Chondrocyte (in vitro differentiated cells): ENCODE measurements at places on chromosomes 16 and 17. TPM values are rescaled to one million over a fixed set of nuclear protein-coding genes. Genes with fewer than 3 reads are reported as not detected.
A peak's percentile ranks its signal among the peaks of the same experiment; 100 is the strongest.

The ALOX15 gene
- 0.15 TPM in 1 of 3 replicates, not detected in the others for total RNA-seq

The STX4 gene
- 43.4 to 54.1 TPM (median 48.0 TPM) in 3 replicates for total RNA-seq

The TBC1D26 gene
- total RNA-seq = 0.28 to 1.1 TPM in 2 of 3 replicates, not detected in the other

The CDH15 gene
- 0.20 to 0.23 TPM in 2 of 3 replicates, not detected in the other for total RNA-seq

The CALB2 gene
- total RNA-seq = 0.39 to 0.85 TPM in 2 of 3 replicates, not detected in the other

The SHISA6 gene
- not detected in 3 replicates for total RNA-seq

The GRAP gene
- total RNA-seq = 0.13 to 0.35 TPM in 2 of 3 replicates, not detected in the other

The SPNS2 gene
- total RNA-seq = 0.70 to 0.87 TPM in 2 of 3 replicates, not detected in the other

The TNFAIP1 gene
- 52.0 to 79.5 TPM (median 74.0 TPM) in 3 replicates for total RNA-seq

The PERCC1 gene
- not detected in 3 replicates for total RNA-seq

DNA sequence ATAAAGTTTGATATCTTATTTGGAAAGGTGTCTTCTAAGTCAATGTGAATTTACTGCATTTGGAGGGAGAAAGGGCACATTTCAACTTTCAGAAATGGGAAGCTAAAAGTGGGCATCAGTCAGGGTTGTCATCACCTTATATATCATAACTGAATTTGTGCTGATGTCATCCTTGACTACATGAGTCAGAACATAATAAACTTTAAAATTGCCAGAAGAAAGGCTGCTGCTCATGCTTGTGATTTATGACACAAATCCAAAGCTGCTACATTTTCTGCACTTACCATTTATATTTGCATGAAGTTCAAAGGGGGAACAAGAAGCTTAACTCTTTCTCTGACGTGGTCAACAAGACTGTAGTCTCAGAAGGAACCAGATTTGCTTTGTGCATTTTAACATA, 196.6 kb downstream of the UTP18 start:
- H3K4me3 ChIP-seq = no peak overlapping the region
- H3K27me3 ChIP-seq = no peaks in the 10 kb centered on the region
- no peaks in the 10 kb centered on the region for H3K36me3 ChIP-seq
- H3K4me1 ChIP-seq = peaks cover 6% of the 10 kb centered on the region
- DNase-seq = no peak
- no peak overlapping the region for H3K27ac ChIP-seq

GRCh38 chr16:22272870-22273650, 24.1 kb upstream of the POLR3E start:
- no peak for DNase-seq
- no peak overlapping the region for H3K4me3 ChIP-seq
- H3K27ac ChIP-seq = no peak overlapping the region
- H3K27me3 ChIP-seq = no peaks in the 10 kb centered on the region

GRCh38 chr17:72556944-72557826, 436.4 kb downstream of the SOX9 start:
- no peaks in the 10 kb centered on the region for H3K27me3 ChIP-seq
- peaks cover 4% of the 10 kb centered on the region for H3K4me1 ChIP-seq
- H3K4me3 ChIP-seq = no peak overlapping the region
- peak; percentile 76 for DNase-seq
- H3K27ac ChIP-seq = no peak overlapping the region

DNA sequence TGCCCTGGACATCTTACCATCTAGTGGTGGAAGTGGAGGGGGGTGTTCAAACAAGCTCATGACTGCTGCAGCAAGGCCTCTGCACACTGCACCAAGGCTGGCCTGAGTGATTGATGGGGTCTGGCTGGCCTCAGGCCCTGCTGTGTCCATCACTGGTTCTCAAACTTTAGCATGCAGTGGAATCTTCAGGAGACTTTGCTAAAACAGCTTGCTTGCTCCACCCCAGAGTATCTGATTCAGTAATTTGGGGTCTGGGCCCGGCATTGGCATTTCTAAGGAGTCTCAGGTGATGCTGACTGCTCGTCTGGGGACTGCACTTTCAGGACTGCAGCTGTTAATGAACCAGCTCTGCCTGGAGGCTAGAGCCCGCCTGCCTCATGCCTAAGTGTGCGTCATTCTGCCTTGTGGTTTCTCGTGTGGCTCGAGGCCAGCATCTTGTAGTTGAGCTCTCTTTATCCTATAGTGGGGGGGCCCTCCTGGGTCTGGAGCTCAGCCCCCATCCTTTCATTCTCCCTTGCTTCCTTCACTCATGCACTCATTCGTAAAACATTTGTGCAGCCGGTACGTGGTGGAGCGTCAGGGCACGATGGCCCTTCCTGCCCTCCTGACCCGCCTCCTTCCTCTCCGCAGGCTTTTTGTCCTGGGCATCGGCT, 4.1 kb downstream of the MGAT5B start:
- no peaks in the 10 kb centered on the region for H3K36me3 ChIP-seq
- H3K4me1 ChIP-seq = peaks cover 22% of the 10 kb centered on the region
- peak overlapping the region; percentile 73 for H3K27ac ChIP-seq
- DNase-seq = no peak
- peak overlapping the region; percentile 3 for H3K4me3 ChIP-seq
- H3K27me3 ChIP-seq = peaks cover 15% of the 10 kb centered on the region

GRCh38 chr17:28547623-28548416, 4.6 kb downstream of the UNC119 start:
- H3K4me1 ChIP-seq = peaks cover 24% of the 10 kb centered on the region
- no peak overlapping the region for H3K4me3 ChIP-seq
- H3K27me3 ChIP-seq = no peaks in the 10 kb centered on the region
- peak; percentile 86 for DNase-seq

- no peak for DNase-seq
- no peak overlapping the region for H3K4me3 ChIP-seq
- no peak overlapping the region for H3K27ac ChIP-seq
- H3K4me1 ChIP-seq = no peaks in the 10 kb centered on the region
Measured at GRCh38 chr16:77048085-77048484, 142.9 kb upstream of the MON1B start.

GRCh38 chr17:64502021-64502420, 4.1 kb downstream of the DDX5 start:
- H3K4me1 ChIP-seq = peaks cover 76% of the 10 kb centered on the region
- H3K4me3 ChIP-seq = no peak overlapping the region
- DNase-seq = no peak
- H3K27me3 ChIP-seq = no peaks in the 10 kb centered on the region
- peaks cover 66% of the 10 kb centered on the region for H3K36me3 ChIP-seq

GRCh38 chr17:60759756-60760155, 82.1 kb downstream of the BCAS3 start:
- DNase-seq = no peak
- H3K4me1 ChIP-seq = no peaks in the 10 kb centered on the region
- H3K36me3 ChIP-seq = peaks cover 11% of the 10 kb centered on the region
- H3K27me3 ChIP-seq = no peaks in the 10 kb centered on the region
- H3K27ac ChIP-seq = no peak overlapping the region

- H3K27me3 ChIP-seq = no peaks in the 10 kb centered on the region
- peaks cover 12% of the 10 kb centered on the region for H3K4me1 ChIP-seq
- no peak overlapping the region for H3K27ac ChIP-seq
- no peak overlapping the region for H3K4me3 ChIP-seq
Measured at GRCh38 chr16:74183601-74184360, 112.8 kb upstream of the PSMD7 start.

- DNase-seq = no peak
- H3K36me3 ChIP-seq = peaks cover 17% of the 10 kb centered on the region
- no peaks in the 10 kb centered on the region for H3K27me3 ChIP-seq
- H3K27ac ChIP-seq = peak overlapping the region; percentile 42
Measured at GRCh38 chr17:62017912-62018311, 47.2 kb downstream of the MED13 start.

GRCh38 chr17:56737421-56738161, 96.1 kb downstream of the C17orf67 start:
- H3K4me1 ChIP-seq = peaks cover 17% of the 10 kb centered on the region
- H3K36me3 ChIP-seq = no peaks in the 10 kb centered on the region
- no peak overlapping the region for H3K4me3 ChIP-seq
- DNase-seq = no peak

- H3K27me3 ChIP-seq = peaks cover 42% of the 10 kb centered on the region
- no peak overlapping the region for H3K4me3 ChIP-seq
- no peak overlapping the region for H3K27ac ChIP-seq
- H3K4me1 ChIP-seq = peaks cover 10% of the 10 kb centered on the region
Measured at GRCh38 chr16:23304620-23305019, 2.5 kb downstream of the SCNN1B start.

GRCh38 chr17:45060382-45060796, 728 bp upstream of the NMT1 start:
- H3K36me3 ChIP-seq = peaks cover 2% of the 10 kb centered on the region
- peaks cover 50% of the 10 kb centered on the region for H3K4me1 ChIP-seq
- peak overlapping the region; percentile 100 for H3K27ac ChIP-seq
- H3K27me3 ChIP-seq = no peaks in the 10 kb centered on the region
- peak overlapping the region; percentile 98 for H3K4me3 ChIP-seq
- no peak for DNase-seq

GRCh38 chr16:78609402-78610274, 510.2 kb downstream of the WWOX start:
- peak overlapping the region; percentile 75 for H3K27ac ChIP-seq
- no peaks in the 10 kb centered on the region for H3K36me3 ChIP-seq
- H3K27me3 ChIP-seq = no peaks in the 10 kb centered on the region
- peaks cover 29% of the 10 kb centered on the region for H3K4me1 ChIP-seq

- H3K4me1 ChIP-seq = peaks cover 27% of the 10 kb centered on the region
- H3K27ac ChIP-seq = no peak overlapping the region
- no peak overlapping the region for H3K4me3 ChIP-seq
- no peak for DNase-seq
- peaks cover 5% of the 10 kb centered on the region for H3K36me3 ChIP-seq
Measured at GRCh38 chr16:87959391-87959990, 8.3 kb downstream of the BANP start.

DNA sequence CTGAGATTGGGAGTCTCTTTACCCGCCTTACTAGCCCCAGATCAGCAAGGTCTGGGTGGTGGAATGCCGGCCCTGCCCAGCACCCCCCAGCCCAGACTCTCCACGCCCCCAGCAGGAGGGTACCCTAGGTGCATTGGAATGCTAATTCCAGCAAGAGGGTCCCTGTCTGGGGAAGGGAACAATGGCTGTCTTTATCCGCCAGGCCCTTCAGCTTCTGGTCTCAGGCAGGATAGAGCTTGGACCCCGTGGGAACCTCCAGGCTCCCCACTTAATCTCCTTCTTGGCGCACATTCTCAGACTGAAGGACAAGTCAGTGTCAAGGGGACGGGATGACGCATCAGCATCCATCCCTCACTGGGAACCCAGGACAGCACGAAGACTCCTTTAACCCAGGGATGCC, 85.1 kb downstream of the LITAF start:
- no peaks in the 10 kb centered on the region for H3K36me3 ChIP-seq
- DNase-seq = no peak
- H3K27ac ChIP-seq = no peak overlapping the region
- H3K4me1 ChIP-seq = peaks cover 15% of the 10 kb centered on the region
- H3K27me3 ChIP-seq = no peaks in the 10 kb centered on the region

DNA sequence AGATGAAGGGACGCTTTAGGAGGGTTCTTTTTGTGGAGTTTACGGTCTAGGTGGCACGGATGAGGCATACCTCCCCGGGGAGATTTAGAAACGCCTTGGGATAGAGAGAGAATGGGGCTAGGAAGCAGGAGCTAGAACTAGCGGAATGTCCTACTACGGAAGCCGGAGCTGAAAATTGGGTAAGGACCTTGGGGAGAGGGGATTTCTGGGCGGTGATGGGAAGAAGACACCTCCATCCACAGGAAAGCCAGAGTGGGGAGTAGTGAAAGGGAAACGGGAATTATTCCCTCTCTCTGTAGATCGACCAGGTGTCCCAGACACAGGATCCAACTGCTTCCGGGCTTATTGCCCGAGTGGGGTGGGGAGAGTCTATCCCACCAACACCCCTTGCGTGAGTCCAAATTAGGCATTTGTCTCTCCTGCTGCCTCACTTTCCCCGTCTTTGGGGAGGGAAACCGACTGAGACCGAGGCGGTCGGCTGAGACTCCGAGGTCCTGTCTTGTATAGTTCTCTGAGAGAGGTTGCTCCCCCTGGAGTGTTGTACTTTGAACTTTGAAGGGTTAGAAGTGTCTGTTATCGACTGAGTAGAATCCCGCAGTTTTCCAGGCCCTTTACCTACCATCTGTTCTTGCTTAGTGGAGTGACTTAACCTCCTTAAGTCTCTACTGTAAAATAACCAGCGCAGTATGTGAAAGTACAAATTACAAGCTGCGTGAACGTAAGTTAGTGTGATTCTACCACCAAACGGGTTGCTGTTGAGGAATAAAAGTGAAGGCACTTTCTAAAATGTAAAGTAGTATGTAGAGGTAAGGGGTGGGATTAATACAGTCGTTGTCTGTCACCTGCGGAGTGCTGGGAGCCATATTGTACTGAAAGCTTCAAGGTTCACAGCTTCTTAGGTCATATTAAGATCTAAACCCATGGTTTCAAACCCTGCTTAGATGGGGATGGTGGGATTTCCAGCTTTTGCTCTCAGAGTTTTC, 1.0 kb downstream of the RSPRY1 start:
- H3K36me3 ChIP-seq = no peaks in the 10 kb centered on the region
- H3K4me3 ChIP-seq = peak overlapping the region; percentile 98
- no peak for DNase-seq
- H3K4me1 ChIP-seq = peaks cover 63% of the 10 kb centered on the region

GRCh38 chr17:44008205-44008909, 3.9 kb downstream of the NAGS start:
- peaks cover 4% of the 10 kb centered on the region for H3K36me3 ChIP-seq
- peak overlapping the region; percentile 80 for H3K4me3 ChIP-seq
- H3K4me1 ChIP-seq = peaks cover 25% of the 10 kb centered on the region
- peaks cover 6% of the 10 kb centered on the region for H3K27me3 ChIP-seq

- H3K4me3 ChIP-seq = no peak overlapping the region
- H3K36me3 ChIP-seq = peaks cover 18% of the 10 kb centered on the region
Measured at GRCh38 chr17:77495575-77495974, 354.8 kb downstream of the SEC14L1 start.

DNA sequence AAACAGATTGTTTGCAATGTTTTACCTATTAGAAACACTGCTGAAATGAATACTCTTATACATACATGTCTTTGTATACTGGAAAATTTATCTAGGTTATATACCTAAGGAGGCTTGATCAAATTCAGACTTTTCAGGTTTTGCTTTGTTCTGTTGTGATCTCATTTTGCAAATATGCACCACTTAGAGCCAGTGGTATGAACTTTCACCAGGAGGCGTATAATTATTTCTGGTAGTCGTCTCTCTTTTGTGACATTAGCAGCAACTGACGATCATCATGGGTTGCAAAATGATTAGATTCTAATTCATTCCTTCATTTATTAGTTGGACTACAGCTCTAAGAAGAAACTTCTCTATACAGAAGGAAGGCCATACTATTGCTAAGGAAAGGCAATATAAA, 26.9 kb downstream of the AP1G1 start:
- H3K27me3 ChIP-seq = no peaks in the 10 kb centered on the region
- peak overlapping the region; percentile 1 for H3K27ac ChIP-seq
- DNase-seq = no peak
- no peak overlapping the region for H3K4me3 ChIP-seq
- peaks cover 18% of the 10 kb centered on the region for H3K4me1 ChIP-seq
- peaks cover 5% of the 10 kb centered on the region for H3K36me3 ChIP-seq

DNA sequence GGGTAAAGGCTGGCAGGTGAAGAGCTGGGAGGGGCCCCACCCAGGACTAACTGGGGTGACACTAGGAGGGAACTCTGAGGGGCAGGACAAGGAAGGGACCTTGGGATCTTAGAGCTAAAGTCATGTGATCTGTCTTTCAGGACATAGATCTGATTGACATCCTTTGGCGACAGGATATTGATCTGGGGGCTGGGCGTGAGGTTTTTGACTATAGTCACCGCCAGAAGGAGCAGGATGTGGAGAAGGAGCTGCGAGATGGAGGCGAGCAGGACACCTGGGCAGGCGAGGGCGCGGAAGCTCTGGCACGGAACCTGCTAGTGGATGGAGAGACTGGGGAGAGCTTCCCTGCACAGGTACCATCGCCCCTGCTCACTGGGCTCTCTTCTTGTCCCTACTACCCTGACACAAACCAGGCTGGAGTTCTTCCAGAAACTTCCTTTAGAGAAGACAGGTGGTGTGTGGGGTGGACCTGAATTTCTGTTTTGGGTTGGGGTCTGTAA, 8.1 kb downstream of the NFE2L1 start:
- peaks cover 81% of the 10 kb centered on the region for H3K4me1 ChIP-seq
- peak overlapping the region; percentile 100 for H3K27ac ChIP-seq
- H3K4me3 ChIP-seq = peak overlapping the region; percentile 94
- H3K36me3 ChIP-seq = peaks cover 52% of the 10 kb centered on the region
- no peaks in the 10 kb centered on the region for H3K27me3 ChIP-seq
- no peak for DNase-seq
